ENCODE measurements at places on chromosomes 1 and 21. TPM values are rescaled to one million over a fixed set of nuclear protein-coding genes. Genes with fewer than 3 reads are reported as not detected.

Gene DISC1
- total RNA-seq, result 3.8 TPM

Gene RGS7
- 0.11 TPM for total RNA-seq

Gene KRTAP7-1
- total RNA-seq, result not detected

Gene PTGS2
- 5.9 TPM for total RNA-seq

Gene DMAP1
- total RNA-seq, result 15.3 TPM

Gene DLGAP3
- total RNA-seq, result not detected

Gene FAM177B
- total RNA-seq, result not detected

Gene IFI16
- total RNA-seq, result 42.6 TPM

Gene CCDC27
- total RNA-seq, result not detected

Gene BGLAP
- 0.33 TPM for total RNA-seq

Gene SLC50A1
- 66.1 TPM for total RNA-seq

Gene WNT3A
- total RNA-seq, result not detected

Gene ANGPTL3
- not detected for total RNA-seq

Gene FCGR1A
- not detected for total RNA-seq

Gene HPCAL4
- not detected for total RNA-seq

Gene PLA2G2D
- not detected for total RNA-seq

Gene CC2D1B
- 19.7 TPM for total RNA-seq

Gene RGS1
- not detected for total RNA-seq

Gene ENAH
- total RNA-seq, result 14.1 TPM

Gene NGF
- 0.43 TPM for total RNA-seq

Gene ECM1
- 0.11 TPM for total RNA-seq

Gene ETV3L
- not detected for total RNA-seq

Gene CRYZL1
- 26.4 TPM for total RNA-seq

Gene BMP8B
- total RNA-seq, result under 0.01 TPM

Gene S100A9
- not detected for total RNA-seq

Gene TNFRSF18
- not detected for total RNA-seq

Gene A3GALT2
- 0.09 TPM for total RNA-seq

Gene TCP10L
- 0.17 TPM for total RNA-seq

Gene MRPS14
- total RNA-seq, result 39.7 TPM

Gene LEFTY1
- total RNA-seq, result not detected

Gene CR1L
- total RNA-seq, result not detected

Gene PTCH2
- total RNA-seq, result not detected

Gene SLC9C2
- not detected for total RNA-seq

Gene IRF6
- total RNA-seq, result 0.26 TPM

Gene PDE4B
- total RNA-seq, result 299 TPM

Gene FALEC
- total RNA-seq, result not detected

Gene TTC22
- total RNA-seq, result 0.09 TPM

Gene GBP7
- total RNA-seq, result not detected

Gene SPRR5
- total RNA-seq, result not detected

Gene DNAJC11
- total RNA-seq, result 33.8 TPM

Gene DNASE2B
- total RNA-seq, result not detected

Gene AGT
- under 0.01 TPM for total RNA-seq

Gene SPRR1B
- total RNA-seq, result not detected

Gene ERO1B
- total RNA-seq, result 8.5 TPM

Gene HDAC1
- 168 TPM for total RNA-seq

Gene AADACL4
- total RNA-seq, result not detected

Gene CLCN6
- total RNA-seq, result 7.5 TPM

Gene LCE6A
- not detected for total RNA-seq

Gene AMY2B
- total RNA-seq, result 2.9 TPM

Data from dermis lymphatic vessel endothelial cell (primary cell).